A549 treated with AZD2906 at 1 μM for 4 hours (cell line): ENCODE measurements at places on chromosomes 4 and X. TPM values are rescaled to one million over a fixed set of nuclear protein-coding genes. Genes with fewer than 3 reads are reported as not detected.

ZNF330 gene
- total RNA-seq = 23.9 to 27.7 TPM (median 25.5 TPM) in 5 replicates

RAI2 gene
- 0.14 to 0.21 TPM (median 0.17 TPM) in 5 replicates for total RNA-seq

TMEM156 gene
- 16.6 to 22.5 TPM (median 20.0 TPM) in 5 replicates for total RNA-seq

GPR50 gene
- total RNA-seq = 0.11 to 0.40 TPM (median 0.20 TPM) in 5 replicates

GUCY1A1 gene
- total RNA-seq = not detected in 5 replicates

WAS gene
- 0.22 to 0.52 TPM (median 0.32 TPM) in 5 replicates for total RNA-seq

AKAP14 gene
- 0.08 TPM in 1 of 5 replicates, not detected in the others for total RNA-seq

CENPVL2 gene
- total RNA-seq = not detected in 5 replicates

CDS1 gene
- total RNA-seq = 0.48 to 0.66 TPM (median 0.58 TPM) in 5 replicates

GABRG1 gene
- not detected in 5 replicates for total RNA-seq

ART3 gene
- not detected in 5 replicates for total RNA-seq

CSAG1 gene
- total RNA-seq = 0.18 to 0.46 TPM (median 0.24 TPM) in 5 replicates

APLN gene
- total RNA-seq = 0.58 to 1.00 TPM (median 0.77 TPM) in 5 replicates

SASH3 gene
- not detected in 5 replicates for total RNA-seq

USP17L11 gene
- total RNA-seq = not detected in 5 replicates

LANCL3 gene
- 0.01 to 0.03 TPM (median 0.02 TPM) in 4 of 5 replicates, not detected in the other for total RNA-seq

NR0B1 gene
- total RNA-seq = 15.9 to 29.0 TPM (median 19.5 TPM) in 5 replicates

L1CAM gene
- 18.4 to 20.7 TPM (median 20.2 TPM) in 5 replicates for total RNA-seq

SPATA18 gene
- total RNA-seq = 3.9 to 4.5 TPM (median 4.3 TPM) in 5 replicates

NR3C2 gene
- 0.01 TPM in 1 of 5 replicates, not detected in the others for total RNA-seq

NXF3 gene
- total RNA-seq = 0.03 to 0.06 TPM (median 0.03 TPM) in 3 of 5 replicates, not detected in the others
